ENCODE measurements at places on chromosomes 5 and 9.

GRCh38 chr5:32707418-32707997, 3.6 kb upstream of the NPR3 start:
- DNase-seq, result no peak

GRCh38 chr5:41843456-41844370, 26.5 kb downstream of the OXCT1 start:
- DNase-seq, result no peak

- DNase-seq, result no peak
Observed at GRCh38 chr5:128905568-128906110, 59.6 kb upstream of the SLC27A6 start.

GRCh38 chr5:966941-967340, 41.7 kb upstream of the NKD2 start:
- no peak for DNase-seq

DNA sequence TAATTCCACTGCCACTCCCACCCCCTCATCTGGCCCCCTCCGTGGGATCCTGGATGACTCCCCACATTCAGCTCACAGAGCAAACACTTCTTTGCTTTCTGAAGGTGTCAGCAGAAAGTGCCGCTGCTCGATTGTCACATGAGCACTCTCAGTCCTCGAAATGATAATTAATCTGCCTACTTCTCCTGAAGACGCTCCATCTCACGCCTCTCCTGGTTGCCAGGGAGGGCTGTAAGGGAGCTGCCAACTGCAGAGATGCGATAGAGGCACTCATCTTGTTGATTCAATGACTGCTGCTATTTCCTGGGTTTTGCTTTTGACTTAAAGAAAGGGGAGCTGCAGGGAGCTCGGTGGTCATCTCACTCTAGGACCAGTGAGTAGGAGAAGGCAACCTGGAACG, 206.5 kb downstream of the DAB2IP start:
- no peak for DNase-seq

DNA sequence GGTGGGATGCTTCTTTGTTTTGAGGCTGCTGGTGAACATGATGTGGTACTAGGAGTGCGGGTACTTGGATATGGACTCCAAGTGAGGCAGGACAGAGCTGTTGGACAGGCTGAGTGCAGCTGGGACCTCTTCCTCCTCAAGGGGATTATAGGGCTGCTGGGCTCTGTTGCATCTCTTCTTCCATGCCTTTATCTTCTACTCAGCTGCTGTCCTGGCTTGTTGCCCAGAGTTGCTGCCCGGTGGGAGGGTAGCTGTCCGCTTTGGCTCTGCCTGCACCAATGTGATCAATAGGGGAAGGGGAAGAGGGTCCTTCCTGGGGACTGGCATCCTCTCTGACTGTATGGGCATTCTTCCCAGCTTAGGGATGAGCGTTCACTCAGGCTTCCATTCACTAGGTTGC, 1217.9 kb upstream of the ACO1 start:
- DNase-seq, result no peak

DNA sequence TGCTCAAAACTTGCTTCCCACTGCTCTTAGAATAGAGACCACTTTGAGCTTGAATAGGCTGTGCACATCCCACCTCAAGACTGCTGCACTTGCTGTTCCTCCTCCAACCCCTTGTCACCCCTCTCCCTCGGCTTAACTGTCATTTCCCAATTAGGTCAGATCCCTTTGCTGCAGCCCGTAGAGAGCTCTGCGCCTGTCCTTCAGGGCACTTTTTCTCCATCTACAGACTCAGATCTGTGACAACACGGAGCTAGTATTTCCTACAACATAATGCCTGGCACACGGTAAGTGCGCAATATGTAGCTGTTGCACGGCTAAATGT, 485 bp upstream of the HABP4 start:
- DNase-seq, result no peak

Data from T-helper 22 cell (primary cell).